ENCODE measurements at places on chromosomes 5 and 9. TPM values are rescaled to one million over a fixed set of nuclear protein-coding genes. Genes with fewer than 3 reads are reported as not detected.

LECT2 gene
- not detected for total RNA-seq

F2RL2 gene
- total RNA-seq, result 1.2 TPM

GABRA6 gene
- not detected for total RNA-seq

SUB1 gene
- total RNA-seq, result 345 TPM

SLC27A4 gene
- total RNA-seq, result 23.1 TPM

CCDC127 gene
- total RNA-seq, result 8.9 TPM

AHRR gene
- total RNA-seq, result 3.4 TPM

SLC6A3 gene
- 12.0 TPM for total RNA-seq

TMEM174 gene
- not detected for total RNA-seq

ITK gene
- 0.06 TPM for total RNA-seq

ZNF608 gene
- total RNA-seq, result 45.5 TPM

SPATA31A3 gene
- not detected for total RNA-seq

AGGF1 gene
- total RNA-seq, result 29.3 TPM

PCDHGA12 gene
- 10.7 TPM for total RNA-seq

IFNA21 gene
- total RNA-seq, result not detected

DNAJB5 gene
- total RNA-seq, result 16.9 TPM

TSSK1B gene
- total RNA-seq, result 0.10 TPM

MEIKIN gene
- total RNA-seq, result 1.9 TPM

FOXD4L6 gene
- total RNA-seq, result not detected

OTULINL gene
- 19.9 TPM for total RNA-seq

AK1 gene
- 48.0 TPM for total RNA-seq

CBY3 gene
- total RNA-seq, result not detected

AIF1L gene
- total RNA-seq, result 47.7 TPM

TNC gene
- 85.7 TPM for total RNA-seq

SNX2 gene
- total RNA-seq, result 95.1 TPM
